ENCODE measurements at places on chromosomes 16 and 17. TPM values are rescaled to one million over a fixed set of nuclear protein-coding genes. Genes with fewer than 3 reads are reported as not detected.

Gene PSMD11
- 114 TPM for total RNA-seq

DNA sequence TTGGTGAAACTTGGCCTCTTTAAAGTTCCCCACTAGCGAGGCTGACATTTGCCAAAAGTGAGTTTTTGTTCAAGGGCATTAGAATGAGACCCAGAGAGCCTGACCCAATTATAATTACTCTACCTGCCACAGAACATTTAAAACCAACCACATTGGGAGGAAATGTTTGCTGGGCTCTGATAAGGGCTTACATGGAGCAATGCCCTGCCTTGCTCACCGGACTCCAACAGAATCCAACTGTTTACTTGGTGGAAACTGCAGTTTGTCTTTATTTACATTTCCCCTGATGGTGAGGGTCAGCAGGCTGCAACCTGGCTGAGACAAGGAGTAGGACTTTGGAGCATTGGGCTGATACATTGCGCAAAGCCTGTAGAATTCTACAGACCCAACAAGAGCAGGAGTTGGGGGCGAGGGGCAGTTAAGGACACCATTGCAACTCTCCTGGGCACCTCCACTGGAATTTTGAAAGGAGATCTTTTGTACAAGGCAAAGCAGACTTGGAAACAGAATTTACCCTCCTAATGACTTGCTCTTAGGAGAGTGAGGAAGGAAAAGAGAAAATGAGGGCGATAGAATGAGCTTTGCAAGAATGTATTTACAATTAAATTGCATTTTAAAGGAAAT, 368.6 kb downstream of the SHISA9 start:
- no peak for DNase-seq

DNA sequence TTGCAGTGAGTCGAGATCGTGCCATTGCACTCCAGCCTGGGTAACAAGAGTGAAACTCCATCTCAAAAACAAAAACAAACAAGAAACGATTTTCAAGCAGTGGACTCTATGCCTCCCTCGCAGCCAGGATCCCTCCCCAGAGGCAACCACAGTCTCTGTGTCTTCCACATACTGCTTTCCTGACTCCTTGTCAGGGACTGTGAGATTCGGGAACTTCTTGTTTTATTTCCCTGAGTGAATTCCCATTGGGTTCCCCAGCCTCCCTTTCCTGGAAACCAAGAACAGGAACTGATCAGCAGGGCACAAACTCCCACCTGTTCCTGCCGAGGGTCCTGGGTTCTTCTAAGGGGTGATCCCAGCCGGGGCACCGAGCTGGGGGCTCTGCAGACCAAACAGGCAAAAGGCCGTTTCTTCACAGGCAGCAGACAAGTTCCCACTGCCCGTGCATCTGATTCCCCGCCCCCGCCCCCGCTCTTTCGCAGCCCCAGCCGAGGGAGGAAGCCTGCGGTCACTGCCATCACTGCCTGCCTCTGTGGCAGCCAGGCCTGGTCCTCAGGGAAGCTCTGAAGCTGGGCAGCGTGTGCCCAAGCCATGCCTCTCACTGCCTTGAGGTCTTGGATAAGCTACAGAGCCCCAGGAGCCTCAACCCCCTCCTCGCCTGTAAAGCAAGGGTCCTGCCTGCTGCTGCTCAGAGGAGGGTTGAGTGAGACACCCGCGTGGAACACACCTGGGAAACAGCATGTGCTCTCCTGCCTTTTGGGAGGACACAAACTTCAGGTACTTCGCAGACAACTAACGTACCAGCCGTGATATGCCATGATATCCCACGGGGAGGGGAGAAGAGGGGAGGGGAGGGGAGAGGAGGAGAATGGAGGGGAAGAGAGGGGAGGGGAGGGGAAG, 5.5 kb upstream of the PIEZO1 start:
- DNase-seq = no peak

Gene SEZ6L2
- 4.0 TPM for total RNA-seq

GRCh38 chr17:60640503-60640902, 37.1 kb upstream of the BCAS3 start:
- peak; percentile 16 for DNase-seq

Gene PDF
- total RNA-seq = 14.5 TPM

- DNase-seq = no peak
Measured at GRCh38 chr16:9895817-9896216, 286.4 kb downstream of the GRIN2A start.

Data from HFFc6 (cell line).